ENCODE measurements at places on chromosomes 1 and 21.

DNA sequence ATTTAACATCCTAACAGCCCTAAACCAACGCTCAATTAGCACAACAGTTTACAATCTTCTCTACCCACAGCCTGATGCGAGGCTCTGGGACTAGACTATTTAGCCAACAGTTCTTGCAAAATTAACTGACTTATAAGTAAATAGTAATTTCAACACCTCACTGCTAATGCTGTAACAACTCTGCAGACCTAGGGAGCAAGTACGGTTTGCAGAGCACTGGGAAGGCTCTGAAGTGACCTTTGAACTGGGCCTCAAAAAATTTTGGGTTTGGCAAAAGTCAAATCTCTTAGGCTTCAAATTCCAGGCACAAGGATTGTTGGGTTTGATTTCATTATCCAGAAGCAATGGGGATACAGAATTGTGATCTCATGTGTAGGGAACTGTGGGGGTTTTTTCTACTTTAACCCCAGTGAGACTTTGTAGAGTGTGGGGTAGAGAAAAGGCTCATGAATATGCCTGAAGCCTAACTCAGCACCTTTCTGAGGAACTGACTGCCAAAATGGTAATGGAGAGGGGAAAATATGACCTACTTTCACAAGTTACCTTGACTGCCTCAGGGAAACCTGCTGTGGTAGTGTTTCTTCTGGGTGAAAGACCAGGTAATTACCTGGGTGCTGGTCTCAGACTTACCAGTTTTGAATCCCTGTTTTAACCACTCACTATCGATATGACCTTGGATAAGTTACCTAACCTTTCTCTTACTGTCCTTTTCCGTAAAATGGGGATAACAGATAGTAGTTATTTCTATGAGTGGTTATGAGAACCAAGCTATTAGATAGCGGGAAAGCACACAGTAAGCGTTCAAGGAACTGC lies 889 bp upstream of the TXLNA start:
- DNase-seq: no peak

GRCh38 chr1:83950106-83950661 lies 48.7 kb downstream of the TTLL7 start:
- DNase-seq: no peak

- no peak for DNase-seq
Observed at GRCh38 chr21:39688010-39688409, 57.0 kb upstream of the IGSF5 start.

- DNase-seq: no peak
Observed at GRCh38 chr21:28311411-28312190, 681.1 kb downstream of the LTN1 start.

DNA sequence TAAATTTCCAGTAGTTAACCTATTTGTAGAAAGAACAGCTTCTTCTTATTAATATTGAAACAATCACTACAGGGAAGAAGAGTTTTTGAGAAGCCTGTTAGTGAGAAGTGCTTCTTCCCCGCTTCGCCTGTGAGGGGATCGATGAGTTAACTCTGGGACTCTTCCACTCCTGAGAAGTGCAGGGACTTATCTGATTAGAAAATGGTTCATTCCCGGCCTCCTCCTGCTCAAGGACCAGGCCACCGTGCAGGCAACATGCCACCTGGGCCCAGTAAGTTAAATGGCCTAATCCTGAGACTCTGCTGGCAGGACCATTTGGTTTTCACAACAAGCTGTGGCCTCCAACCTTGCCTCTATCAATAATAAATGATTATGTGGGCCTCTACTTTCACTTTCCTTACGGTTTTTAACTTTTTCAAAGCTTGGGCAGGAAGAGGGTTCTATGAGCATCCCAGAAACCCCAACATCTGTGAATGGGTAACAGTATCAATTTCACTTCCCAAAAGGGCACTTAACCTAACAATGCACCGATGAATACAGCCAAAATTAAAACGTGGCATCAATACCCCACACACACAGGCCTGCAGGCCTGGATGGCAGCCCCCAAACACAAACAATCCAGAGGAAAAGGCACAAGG lies 33.1 kb downstream of the SIPA1L2 start:
- DNase-seq: no peak

GRCh38 chr1:245091818-245092637 lies 62.8 kb upstream of the KIF26B start:
- peak; percentile 65 for DNase-seq

GRCh38 chr1:107141491-107142126 lies 770 bp downstream of the NTNG1 start:
- DNase-seq: no peak

- DNase-seq: no peak
Observed at GRCh38 chr1:4395158-4395557, 259.3 kb upstream of the AJAP1 start.

GRCh38 chr1:117387060-117387633 lies 19.9 kb downstream of the MAN1A2 start:
- no peak for DNase-seq

DNA sequence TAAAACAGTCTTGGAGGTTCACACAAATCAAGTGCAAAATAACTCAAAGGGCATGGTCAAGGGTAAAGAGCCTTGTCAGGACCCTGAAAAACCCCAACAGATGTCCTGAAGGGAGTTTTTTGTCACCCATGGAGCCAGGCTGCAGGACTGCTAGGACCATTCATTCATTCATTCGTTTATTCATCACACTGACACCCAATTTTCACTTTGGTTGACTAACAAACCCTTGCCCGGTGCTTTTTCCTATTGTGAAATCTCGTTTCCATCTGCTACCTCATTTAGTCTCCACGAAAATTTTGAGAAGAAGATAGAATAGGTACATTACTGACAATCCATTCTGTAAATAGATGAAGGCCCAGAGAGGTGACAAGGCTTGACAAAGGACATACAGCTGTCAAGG lies 216.0 kb downstream of the HIVEP3 start:
- no peak for DNase-seq

DNA sequence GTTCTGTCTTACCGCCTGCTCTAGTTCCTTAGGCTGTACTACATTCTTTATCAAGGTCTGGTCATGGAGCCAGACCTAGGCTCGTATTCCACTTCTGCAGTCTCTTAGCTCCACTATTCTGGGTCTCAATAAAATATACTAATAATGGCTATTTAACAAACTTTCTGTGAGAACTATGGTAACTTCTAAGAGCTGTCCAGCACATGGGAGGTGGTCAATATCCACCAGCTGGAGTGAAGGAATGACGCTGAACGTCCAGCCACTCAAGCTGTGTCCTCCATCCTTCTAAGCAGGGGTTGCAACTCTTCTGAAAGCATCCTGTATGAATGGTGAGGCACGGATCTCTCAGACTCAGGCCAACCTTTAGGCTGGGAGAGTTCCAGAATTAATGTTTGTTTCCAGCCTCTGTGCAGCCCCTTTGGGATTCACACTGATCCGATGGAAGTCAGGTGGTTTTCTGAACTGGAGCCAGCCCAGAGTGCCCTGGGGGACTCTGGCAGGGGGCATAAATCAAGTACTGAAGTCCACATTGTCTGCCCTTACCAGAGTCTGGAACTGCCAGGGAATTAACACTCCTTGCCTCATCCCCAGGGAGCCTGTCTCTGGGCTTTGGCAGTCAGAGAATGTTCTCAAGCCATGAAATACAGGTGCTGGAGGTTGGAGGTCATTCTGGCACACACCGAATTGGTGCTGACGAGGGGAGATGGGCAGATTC lies 57.4 kb downstream of the BRINP2 start:
- DNase-seq: no peak
